ENCODE measurements at places on chromosomes 7 and 10.

- no peak for DNase-seq
These were observed 18.0 kb downstream of the ELMO1 start for GRCh38 chr7:37430640-37431039.

DNA sequence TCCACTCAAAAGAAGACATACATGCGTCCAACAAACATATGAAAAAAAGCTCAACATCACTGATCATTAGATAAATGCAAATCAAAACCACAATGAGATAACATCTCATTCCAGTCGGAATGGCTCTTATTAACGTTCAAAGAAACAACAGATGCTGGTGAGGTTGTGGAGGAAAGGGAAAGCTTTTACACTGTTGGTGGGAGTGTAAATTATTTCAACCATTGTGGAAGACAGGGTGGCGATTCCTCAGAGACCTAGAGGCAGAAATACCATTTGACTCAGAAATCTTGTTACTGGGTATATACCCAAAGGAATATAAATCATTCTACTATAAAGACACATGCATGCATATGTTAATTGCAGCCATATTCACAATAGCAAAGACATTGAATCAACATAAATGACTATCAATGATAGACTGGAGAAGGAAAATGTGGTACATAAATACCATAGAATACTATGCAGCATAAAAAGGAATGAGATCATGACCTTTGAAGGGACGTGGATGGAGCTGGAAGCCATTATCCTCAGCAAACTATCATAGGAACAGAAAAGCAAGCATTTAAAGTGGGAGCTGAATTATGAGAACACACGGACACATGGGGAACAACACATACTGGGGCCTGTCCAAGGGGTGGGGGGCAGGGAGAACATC is 28.4 kb downstream of the PCDH15 start:
- DNase-seq: no peak

DNA sequence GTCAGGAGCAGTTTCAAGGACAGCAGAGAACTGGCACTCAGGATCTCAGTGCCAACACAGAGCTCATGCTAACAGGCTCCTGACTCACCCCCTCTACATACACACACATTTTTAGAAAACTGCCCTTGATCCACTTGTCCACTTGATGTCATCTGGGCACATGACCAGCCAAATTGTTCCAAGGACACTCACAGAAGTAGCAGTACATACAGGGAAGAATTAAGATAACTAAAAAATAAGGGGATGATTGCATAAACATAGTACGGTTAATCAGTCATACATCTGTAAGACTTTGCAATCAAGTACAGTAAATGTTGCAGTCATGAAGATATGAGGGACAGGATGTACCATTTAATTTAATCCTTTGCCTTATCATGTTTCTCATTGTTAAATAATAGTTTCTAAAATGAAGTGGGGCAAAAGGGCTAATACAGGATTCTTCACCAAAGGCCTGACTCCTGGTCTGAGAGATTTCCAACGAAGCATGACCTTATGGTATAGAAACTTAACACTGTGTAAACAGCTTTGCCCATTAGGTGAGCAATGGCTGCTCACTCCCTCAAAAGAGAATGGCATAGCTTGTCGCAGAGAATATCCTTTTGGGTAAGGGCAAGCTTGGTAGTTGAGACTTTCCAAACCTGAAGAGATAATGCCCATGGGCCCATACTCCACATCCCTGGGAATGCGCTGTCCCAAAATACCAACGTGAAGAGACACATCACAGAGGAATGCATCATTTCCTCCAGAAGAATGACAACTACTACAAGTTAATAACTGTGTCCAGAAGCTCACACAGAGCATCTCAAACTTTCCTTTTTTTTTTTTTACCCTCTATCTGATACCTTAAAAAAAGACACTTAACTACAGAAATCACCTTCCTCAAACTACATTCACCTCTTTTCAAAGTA is 94.1 kb downstream of the ARMH3 start:
- DNase-seq: peak; percentile 87

GRCh38 chr10:113113918-113114317 is 163.9 kb downstream of the TCF7L2 start:
- no peak for DNase-seq

GRCh38 chr10:49508249-49508648 is 30.7 kb downstream of the ERCC6 start:
- DNase-seq: no peak

DNA sequence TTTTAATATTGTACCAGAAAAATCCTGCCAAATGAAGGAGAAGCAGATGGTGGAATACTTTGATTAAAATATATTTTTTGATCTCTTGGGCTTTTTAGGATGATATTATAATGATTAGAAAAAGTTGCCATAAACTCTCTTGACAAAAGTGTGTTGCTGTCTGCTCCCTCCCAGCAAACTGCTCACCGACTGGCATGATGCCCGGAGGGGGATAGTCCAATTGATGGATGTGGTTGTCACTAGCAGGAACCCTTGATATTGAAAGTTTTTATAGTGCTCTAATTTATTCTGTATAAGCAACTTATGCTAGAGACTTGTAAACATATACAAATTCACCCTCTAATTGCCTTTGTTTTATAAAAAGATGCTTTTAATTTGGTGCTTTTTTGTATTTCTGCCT is 114.0 kb downstream of the DNAH11 start:
- no peak for DNase-seq

DNA sequence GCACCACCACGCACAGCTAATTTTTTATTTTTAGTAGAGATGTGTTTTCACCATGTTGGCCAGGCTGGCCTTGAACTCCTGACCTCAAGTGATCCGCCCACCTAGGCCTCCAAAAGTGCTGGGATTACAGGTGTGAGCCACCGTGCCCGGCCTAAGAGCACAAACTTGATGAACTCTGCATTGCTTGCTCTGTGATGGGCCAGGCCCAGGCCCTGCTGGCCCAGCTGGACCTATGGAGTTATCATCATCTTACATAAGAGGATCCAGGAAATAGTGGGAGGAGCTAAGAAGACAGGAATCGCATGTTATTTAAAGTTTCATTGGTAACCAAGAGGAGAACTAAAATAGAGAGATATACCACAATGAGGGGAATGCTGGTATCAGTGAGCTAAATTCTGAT is 86.9 kb downstream of the DAGLB start:
- DNase-seq: peak; percentile 13

GRCh38 chr10:126122881-126123280 is 226.5 kb downstream of the FANK1 start:
- DNase-seq: peak; percentile 29

- DNase-seq: peak; percentile 67
These were observed 166.2 kb downstream of the CPEB3 start for GRCh38 chr10:92124616-92125143.

DNA sequence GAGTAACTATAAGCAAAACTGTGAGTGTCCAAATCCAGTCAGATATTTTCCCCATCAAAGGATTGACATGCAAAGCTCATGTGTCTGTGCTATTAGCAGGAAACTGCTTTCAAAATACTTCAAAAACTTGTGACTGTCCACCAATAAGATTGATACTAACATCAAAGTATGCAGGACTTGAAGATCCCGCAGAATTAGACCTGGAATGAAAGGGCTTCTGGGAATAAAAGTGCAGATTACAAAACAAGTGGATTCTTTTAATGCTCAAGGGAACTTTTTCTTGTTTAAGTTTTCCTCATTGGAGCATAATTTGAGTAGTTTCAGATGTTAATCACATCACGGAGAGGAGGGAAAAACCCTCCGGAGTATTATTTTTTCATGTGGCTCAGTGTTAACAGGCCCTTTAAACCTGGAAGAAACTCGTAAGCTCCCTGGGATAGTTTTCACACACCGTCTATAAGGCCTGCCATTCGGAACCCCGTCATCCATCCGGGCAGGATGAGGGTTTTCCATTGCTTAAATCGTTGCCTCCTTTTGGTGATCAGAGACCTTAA is 33.9 kb upstream of the MKX start:
- peak; percentile 31 for DNase-seq

DNA sequence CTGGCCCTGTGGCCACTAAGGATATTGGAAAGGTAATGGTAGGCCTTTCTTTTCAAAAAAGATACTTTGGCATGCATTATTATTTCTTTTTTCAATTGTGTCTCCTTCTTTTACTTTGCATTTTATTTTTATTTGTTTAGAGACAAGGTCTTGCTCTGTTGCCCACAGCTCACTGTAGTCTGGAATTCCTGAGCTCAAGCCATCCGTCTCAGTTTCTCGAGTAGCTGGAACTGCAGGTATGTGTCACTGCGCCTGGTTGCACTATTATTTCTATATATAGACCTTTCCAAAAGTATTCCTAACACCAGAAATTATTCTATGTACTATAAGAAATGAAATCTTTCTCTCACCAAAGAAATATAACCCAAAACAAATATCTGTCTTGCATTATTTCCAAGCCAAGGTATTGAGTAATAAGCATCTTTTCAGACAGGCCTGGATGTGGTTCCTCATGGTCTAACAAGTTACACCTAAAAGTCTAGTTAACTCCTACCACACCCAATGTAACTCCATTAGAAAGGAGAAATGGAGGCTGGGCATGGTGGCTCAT is 500.8 kb upstream of the ANKRD30A start:
- DNase-seq: no peak

GRCh38 chr7:94351703-94352102 is 43.0 kb upstream of the COL1A2 start:
- DNase-seq: no peak

- no peak for DNase-seq
These were observed 168.6 kb upstream of the ETV1 start for GRCh38 chr7:14158111-14158510.

DNA sequence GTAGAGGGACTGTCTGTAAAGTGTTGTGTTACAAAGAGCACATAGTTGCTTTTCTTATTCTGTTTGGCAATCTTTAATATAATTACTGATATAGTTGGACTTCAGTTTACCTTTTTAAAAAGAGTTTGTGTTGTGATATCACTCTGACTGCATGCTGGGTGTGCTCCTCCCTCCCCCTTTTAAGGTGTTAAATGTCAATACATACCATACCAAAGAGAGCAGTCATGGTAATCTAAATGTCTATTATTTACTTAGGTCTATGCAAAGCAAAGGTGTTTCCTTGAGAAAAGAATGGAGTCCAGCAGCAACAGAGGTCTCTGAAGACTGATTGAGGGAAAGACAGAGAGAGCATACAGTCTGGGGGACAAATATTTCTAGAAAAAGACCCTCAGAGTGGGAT is 275.1 kb upstream of the NRP1 start:
- DNase-seq: no peak
